ENCODE measurements at places on chromosomes 3 and 15.

- DNase-seq, result no peak
Observed at GRCh38 chr3:177835917-177836316, 638.6 kb upstream of the TBL1XR1 start.

- DNase-seq, result no peak
Observed at GRCh38 chr15:48273049-48273448, 58.2 kb upstream of the DUT start.

GRCh38 chr3:194137008-194137505 lies 1.1 kb downstream of the HES1 start:
- peak; percentile 28 for DNase-seq

- DNase-seq, result no peak
Observed at GRCh38 chr3:151443583-151443982, 17.3 kb downstream of the IGSF10 start.

DNA sequence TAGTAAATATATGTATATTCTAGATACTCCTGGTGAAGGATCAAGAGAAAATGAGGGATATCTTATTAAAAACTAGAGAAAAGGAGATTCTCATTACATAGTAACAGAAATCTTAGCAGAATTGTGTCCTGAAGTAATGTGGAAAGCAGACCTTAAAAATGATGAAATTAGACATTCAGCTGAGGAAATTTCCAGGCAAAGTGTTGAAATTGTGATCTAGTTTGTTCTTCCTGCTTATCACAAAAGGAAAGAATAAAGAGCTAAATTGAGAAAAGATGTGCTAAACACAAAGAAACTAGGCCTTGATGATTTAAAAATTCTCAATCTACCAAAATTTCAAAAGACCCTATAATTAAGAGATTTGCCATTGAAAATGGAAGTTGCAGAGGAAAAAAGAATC lies 362.6 kb upstream of the PLSCR5 start:
- no peak for DNase-seq

GRCh38 chr15:77529394-77530159 lies 103.1 kb downstream of the LINGO1 start:
- no peak for DNase-seq

GRCh38 chr3:7759630-7760029 lies 742.0 kb upstream of the LMCD1 start:
- no peak for DNase-seq

- DNase-seq, result no peak
Observed at GRCh38 chr3:96059301-96059700, 755.1 kb upstream of the EPHA6 start.

GRCh38 chr3:134799393-134799792 lies 4.3 kb downstream of the EPHB1 start:
- no peak for DNase-seq

DNA sequence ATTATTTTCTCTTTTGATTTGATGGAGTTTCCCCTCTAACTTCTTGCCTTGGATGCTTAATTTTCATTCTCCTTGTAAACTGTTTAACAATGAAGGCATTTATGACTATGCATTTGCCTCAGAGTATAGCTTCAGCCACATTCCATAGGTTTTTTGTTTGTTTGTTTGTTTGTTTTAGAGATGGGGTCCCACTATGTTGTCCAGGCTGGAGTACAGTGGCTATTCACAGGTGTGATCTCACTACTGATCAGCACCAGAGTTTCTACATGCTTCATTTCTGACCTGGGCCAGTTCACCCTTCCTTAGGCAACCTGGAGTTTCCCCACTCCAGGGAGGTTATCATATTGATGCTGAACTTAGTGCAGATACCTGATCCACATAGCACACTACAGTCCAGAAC lies 4.1 kb downstream of the SECISBP2L start:
- no peak for DNase-seq

DNA sequence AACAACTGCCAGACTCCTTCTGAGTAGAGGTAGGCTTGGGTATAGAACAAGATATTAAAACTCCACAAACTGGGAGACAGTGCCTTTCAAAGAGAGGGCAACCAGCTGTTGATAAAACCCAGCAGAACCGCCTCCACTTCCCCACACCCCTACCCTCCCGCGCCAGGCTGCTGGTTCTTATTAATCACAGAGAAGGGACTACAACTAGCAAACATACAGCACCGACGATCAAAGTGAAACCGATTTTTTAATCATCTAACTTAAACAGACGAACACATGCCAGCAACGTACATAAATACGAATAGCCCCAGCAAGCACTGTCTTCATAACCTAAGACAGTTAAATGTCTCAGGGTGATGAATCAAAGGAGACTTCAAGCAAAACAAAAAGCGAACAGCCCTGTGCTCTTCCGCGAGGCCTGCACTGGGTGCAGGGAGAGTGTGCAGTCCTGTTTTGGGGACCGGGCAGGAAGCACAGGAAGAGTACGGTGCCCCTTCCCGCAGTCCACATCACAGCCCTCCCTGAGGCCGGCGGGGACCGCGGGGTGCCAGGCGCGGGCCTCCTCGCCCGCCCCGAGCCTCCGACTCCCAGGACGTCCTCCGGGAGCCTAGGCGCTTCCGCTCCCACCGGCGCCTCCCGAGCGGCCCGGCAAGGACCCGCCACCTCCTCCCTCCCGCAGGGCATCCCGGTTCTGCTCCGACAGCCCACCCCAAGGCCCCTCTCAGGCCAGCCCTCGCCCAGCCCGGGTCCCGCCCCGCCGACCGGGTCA lies 75.1 kb upstream of the VGLL4 start:
- peak; percentile 54 for DNase-seq

GRCh38 chr15:28132524-28133275 lies 33.6 kb upstream of the OCA2 start:
- no peak for DNase-seq

DNA sequence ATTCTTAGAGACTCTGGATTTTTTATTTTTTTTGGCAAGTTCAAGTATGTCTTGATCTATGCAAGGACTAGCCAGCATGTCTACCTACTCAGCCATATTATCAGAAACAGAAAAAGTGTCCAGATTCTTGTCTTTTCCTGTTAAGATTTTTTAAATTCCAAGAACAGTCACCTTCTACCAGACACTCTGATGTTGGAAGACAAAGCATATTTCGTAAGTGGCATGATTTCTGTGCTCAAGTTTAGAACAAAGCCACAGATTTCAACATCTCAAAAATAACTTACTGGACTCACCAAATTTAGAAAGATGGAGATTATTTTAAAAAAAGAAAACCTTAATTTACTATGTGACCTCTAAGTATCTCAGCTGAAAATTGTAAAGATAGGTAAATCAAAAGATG lies 61.9 kb downstream of the GOLGA6L7 start:
- DNase-seq, result no peak

- no peak for DNase-seq
Observed at GRCh38 chr3:106326941-106327695, 458.3 kb upstream of the CBLB start.

DNA sequence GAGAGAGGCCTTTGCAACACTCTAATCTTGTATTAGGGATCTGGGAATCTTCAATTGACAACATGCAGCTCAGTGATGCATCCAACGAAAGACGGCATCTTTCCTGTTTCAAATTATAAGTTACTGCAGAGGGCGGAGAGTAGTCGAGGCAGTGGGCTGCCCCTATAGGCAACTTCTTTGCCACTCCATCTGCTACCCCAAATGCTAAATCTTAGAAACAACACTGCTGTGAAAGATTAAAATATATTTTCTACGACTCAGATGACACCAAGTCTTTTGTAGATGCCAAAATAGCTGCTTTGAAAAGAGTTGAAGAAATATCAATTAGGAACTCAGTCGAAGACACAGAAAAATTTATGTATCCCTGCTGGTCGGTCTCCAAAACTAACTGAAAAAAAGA lies 161.0 kb upstream of the FEZF2 start:
- no peak for DNase-seq

GRCh38 chr3:197137751-197138150 lies 108.1 kb upstream of the MELTF start:
- no peak for DNase-seq

GRCh38 chr15:98875309-98875708 lies 132.3 kb downstream of the PGPEP1L start:
- DNase-seq, result no peak

GRCh38 chr3:53126601-53127000 lies 3.6 kb downstream of the RFT1 start:
- DNase-seq, result no peak

DNA sequence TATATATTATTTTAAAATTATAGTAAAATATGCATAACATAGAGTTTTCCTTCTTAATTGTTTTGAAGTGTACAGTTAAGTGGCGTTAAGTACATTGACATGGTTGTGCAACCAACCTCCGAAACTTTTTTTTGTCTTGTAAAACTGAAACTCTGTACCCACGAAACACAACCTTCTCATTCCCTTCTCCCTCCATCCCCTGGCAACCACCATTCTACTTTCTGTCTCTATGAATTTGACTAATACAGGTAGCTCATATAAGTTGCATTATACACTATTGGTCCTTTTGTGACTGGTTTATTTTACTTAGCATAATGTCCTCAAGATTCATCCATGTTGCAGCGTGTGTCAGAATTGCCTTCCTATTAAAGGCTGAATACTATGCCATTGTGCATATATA lies 179.4 kb downstream of the SATB1 start:
- no peak for DNase-seq

DNA sequence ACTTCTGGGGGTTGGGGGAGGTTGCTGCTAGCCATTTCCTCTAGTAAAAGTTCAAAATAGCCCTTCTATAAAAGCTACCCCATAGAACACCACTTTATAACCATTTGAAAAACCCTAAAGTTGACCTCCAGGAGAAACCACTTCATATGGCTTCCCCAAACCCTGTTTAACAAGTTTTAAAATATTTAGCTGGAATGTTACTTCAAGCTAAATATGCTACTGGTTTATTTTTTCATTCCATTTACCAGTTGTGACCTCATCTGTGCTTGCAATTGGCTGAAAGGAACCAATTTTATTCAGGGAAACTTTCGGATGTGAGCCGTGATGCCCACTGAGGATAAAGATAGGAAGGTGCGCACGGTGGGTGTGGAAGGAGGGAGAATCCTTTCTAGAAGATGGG lies 221.3 kb downstream of the SUCLG2 start:
- DNase-seq, result no peak

GRCh38 chr15:69601711-69602504 lies 149.3 kb downstream of the RPLP1 start:
- no peak for DNase-seq

GRCh38 chr3:100468676-100469075 lies 23.7 kb upstream of the TMEM45A start:
- DNase-seq, result no peak

GRCh38 chr3:146387566-146387965 lies 81.8 kb downstream of the PLSCR2 start:
- no peak for DNase-seq

DNA sequence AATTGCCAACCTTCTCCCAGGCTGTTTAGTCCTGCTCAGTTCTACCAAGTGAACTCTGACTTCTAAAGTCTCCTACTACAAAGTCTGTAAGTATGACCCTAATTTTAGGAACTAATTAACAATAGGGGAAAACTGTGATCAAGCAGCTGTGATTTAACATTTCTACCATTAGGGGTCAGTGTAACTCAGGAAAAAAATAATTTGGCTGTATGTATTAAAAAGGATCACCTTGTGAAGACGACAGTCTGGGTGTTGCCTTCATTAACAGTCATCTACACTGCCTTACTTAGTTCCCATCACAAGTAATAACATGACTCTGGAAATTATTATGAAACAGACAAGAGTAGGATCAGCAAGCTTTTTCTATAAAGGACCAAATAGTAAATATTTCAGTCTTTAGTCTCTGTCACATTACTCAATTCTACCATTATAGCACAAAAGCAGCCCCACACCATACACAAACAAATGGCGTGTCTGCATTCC lies 4.2 kb upstream of the NPHP3 start:
- no peak for DNase-seq

DNA sequence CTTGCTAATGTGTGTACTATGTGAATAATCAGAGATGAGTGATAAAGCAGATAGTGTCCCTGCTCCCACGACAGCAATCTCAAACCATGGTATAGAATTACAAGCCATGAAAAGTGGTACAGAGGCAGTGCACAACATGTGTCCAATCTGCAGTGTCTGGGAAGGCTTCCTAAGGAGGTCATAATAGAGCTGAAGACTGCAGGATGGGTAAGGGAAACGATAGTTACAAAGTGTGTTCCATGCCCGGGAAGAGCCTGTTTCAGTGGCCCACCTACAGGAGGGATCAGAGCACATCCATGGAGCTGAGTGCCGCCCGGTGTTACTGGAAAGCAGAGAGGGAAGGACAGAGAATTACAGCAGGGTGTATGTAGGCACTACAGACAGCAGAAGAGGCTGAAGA lies 48.9 kb downstream of the PAK2 start:
- DNase-seq, result no peak

DNA sequence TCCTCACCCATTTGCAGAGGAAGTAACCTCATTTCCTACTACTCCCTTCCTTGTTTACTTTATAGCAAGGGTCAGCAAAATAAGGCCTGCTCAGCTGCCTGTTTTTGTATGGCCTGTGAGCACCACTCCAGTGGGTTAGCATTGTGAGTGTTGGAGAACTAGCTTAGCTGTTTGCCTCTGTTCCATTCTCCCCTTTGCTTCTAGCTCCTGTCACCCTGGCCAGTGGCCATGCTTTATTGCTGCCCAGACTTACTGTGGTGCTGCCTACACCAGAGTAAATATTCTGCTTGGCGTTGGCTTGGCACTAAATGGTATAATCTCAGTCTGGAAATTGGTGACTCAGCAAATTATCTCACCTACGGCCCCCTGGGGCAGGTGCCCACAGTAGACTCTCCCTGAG lies 8.8 kb downstream of the PDCD6IP start:
- DNase-seq, result no peak

DNA sequence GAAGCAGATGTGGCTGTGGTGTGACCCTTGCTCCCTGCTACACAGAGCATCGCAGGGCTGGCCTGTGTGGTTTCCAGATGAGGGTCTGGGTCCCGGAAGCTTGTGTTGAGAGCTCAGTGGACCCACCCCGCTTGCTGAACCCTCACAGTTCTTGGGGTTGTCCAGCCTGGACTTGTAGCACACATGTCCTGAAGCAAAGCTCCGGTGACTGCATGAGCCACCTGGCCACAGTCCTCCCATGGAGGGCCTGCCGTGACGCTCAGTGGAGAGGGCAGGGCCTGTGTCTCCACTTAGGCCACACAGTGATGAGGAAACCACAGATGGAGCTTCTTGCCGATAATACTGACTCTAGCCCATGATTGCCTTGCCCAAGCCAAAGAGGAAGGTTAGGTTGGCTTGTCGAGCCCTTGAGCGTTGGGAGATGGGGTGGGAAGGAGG lies 62.6 kb downstream of the RGMA start:
- DNase-seq, result no peak

GRCh38 chr15:100653608-100654007 lies 51.2 kb downstream of the ASB7 start:
- DNase-seq, result no peak

Data from activated CD8-positive, alpha-beta memory T cell treated with anti-CD3 and anti-CD28 coated beads, Interleukin-2, amount 50 U/mL, for 4 hours (primary cell).